ENCODE measurements at places on chromosomes 1 and 21.

- no peak for DNase-seq
These were observed 234.3 kb downstream of the CAMTA1 start for GRCh38 chr1:7019510-7019909.

- no peak for DNase-seq
These were observed 34.7 kb downstream of the LRRC3 start for GRCh38 chr21:44489962-44490361.

DNA sequence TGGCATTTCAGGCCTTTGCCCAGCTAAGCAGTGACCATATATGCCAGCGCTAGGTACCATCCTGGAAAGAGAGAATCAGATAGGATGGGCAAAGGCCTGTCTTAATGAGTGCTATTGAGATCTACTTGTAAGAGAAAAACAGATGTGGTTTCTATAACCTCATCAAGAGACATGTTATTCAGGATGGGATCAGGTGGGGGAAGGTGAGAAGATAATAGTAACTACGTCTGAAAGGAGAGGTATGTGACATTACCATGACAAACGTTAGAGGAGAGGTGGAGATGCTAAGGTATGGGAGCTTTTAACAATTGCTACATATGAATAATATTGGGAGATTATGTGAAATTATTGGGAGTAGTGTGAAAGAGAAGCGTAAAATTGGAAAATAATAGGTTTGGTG lies 204.2 kb upstream of the PLXNA2 start:
- no peak for DNase-seq

DNA sequence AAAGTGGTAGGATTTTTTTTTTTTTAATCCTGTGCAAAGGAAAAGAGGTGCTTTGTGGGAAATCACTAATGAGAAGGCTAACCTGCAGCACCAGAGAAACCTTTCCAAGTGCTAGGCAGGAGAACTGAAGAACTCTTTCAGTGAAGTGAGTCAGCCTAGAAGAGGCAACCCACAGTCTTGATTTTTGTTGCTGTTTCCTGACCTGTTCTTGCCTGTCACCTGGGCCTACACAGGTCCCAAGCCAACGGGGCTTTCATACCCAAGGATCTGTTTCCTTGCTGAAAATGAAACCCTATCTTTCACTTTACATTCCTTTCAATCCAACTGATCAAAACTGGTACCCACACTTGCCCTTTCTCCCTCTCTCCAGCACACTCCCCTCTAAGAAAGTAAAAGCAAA lies 7.1 kb upstream of the IKBKE start:
- peak; percentile 32 for DNase-seq

DNA sequence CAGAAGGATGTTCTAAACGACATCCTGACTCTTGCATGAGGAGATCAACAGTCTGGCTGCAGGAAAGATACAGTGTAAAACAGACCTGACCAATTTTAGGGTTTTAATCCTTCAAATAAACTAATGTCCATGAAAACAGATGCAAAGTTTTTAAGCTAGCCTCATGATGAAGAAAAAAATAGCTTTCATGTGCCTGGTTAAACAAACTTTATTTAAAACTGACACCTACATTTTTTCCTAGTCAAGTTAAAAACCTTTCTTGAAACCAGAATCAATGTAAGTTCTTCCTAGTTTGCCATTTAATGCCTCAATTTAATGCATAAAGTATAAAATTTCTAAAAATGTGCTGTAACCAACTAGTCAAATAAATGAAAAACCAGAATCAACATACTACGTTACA lies 2.9 kb downstream of the WDR26 start:
- no peak for DNase-seq

DNA sequence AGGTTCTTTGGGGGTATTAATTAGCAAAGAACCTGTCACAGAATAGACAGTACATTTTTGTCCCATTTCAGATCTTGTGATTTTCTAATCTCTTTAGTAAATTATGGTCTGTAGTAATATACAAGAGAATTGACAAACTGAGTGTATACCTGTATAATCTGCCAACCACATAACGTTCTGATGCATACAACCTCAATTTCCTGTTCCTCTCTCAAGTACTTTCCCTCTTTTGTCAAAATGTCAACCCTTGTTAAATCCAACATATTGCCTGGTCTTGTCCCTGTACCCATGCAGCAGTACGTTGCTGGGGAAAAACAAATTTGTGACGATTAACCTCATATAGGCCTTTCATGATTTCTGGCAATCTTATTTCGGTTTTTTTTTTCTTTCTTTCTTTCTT lies 1.1 kb downstream of the ARV1 start:
- DNase-seq: no peak

DNA sequence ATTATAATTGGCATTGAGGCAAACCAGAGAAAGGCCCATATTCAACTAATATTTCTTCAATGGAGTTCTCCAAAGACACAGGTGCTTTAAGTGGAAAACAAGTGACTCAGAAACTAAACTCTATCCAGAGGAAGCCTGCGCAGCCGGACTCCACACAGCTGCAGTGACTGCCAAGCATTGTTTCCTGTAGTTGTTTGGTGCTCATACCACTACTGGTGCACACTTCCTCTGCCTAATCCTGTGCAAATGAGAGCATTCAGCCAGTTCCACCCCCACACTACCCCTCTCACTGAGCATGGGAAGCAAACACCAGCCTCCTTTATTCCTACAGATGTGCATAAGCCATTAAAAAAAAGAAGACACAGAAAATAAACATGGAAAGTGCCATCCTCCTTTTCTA lies 102.9 kb downstream of the VAV3 start:
- DNase-seq: no peak

DNA sequence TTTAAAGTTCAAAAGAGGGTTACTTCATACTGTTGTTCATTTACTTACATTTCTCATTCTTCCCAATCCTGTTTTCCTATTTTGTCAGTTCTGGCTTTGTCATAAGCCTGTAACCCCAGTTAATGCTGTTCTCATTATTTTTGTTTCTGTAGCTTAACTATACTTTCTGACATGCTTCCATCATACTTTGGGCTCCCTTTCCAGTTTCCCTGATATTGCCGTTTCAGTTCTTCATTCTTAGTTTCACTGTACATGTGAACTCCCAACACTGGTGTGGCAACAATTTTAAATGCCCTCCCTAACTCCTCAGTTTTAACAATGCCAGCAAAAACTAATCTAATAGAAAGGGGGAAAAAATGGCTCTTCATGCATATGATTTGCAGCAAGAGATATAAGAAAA lies 456.7 kb downstream of the LMO4 start:
- DNase-seq: no peak

DNA sequence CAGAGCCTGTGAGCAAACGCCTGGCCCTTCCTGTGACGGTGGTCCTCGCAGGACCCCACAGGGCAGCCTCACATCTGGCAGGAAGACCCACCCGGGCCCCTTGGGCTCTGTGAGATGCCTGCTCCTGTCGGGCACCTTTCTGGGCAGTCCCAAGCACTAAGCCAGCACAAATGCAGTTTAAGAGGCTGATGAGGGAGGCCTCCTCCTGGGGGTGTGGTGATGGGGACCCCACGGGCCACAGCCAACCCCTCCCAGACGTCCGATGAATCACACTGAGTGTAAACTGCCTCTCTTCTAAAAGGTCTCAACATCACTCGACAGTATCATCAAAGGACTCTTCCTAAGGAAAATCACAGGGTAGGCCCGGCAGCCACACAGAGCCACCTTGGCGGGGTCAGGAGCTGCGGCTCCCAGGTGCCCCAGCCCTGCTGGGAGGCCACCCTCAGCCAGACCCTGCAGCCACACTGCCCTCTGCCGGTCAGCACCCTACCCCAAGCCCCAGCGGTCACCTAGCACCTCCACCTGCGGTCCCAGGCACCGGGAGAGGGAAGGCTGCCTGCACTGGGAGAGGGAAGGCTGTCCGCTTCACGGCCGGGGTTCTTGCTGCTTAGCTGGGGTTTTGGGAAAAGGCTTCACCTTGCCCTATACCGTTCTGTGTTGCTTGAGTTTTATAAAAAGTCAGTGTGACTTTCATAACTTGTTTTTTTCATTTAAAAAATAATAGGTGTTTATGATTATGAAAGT lies 3.9 kb upstream of the PRKCZ start:
- peak; percentile 83 for DNase-seq

DNA sequence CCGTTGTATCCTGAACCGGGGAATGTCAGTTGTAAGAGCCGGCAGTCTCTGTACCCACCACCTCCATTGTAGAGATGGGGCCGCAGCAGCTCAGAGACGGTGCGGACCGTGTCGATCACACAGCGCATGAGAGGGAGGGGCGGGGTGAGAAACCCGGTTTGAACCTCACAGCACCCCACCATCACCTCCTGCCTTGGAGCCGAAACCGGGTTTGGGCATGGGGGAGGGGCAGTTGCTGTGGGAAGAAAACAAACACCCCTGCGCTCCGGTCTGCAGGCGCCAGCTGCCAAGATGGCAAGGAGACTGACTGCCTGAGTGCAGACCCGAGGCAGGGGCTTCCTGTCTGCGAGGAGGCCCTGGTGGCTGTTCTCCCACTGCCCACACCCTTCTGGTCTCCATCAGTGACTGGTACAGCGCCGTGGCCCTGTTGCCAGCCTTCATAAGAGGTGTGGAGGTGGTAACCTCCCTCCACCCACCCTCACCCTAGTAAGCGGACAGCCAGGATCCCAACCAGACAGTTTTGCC lies 69.2 kb upstream of the SSBP3 start:
- DNase-seq: peak; percentile 30

DNA sequence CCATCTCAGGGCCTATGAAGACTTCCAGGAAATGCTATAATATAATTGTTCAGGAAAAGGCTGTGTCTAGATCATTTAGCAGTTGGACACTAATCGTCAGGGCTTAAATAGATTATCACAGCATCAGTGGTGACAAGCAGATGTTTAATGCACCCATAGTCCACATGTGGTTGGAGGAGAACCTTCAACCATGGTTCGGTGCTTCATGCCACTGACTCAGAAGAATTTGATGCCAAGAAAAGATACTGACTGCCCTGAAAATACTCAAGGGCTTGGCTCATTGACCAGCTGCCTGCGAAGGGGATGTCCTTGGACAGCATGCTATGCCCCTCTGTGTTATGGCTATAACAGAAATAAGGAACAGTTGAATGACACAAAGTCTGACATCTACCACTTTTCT lies 175.7 kb downstream of the HHIPL2 start:
- no peak for DNase-seq

DNA sequence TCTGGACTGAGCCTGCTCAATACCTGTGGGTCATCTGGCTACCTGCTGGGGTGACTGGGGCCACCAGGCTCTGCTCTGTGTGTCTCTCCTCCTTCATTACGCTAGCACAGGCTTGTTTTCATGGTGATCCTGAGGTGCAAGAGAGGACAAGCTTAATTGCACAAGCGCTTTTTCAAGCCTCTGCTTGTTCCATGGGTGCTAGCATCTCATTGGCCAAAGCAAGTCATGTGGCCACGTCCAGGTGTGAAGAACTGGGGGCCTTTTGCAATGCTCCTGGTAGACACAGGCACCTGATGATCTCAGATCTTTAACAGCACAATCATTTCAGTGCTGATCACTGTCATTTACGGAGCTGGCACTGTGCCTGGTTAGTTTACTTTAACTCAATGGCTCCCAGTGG lies 114.6 kb downstream of the KAZN start:
- no peak for DNase-seq

GRCh38 chr21:25304611-25305010 lies 302.7 kb downstream of the MRPL39 start:
- no peak for DNase-seq

GRCh38 chr1:56473582-56474270 lies 105.6 kb downstream of the PLPP3 start:
- DNase-seq: no peak
